ENCODE measurements at places on chromosomes 2 and 18. TPM values are rescaled to one million over a fixed set of nuclear protein-coding genes. Genes with fewer than 3 reads are reported as not detected.

ATIC gene
- total RNA-seq = 47.3 TPM

ALPP gene
- total RNA-seq = not detected

LINC00305 gene
- not detected for total RNA-seq

GALNT3 gene
- 0.18 TPM for total RNA-seq

CABYR gene
- total RNA-seq = 4.0 TPM

All from myometrial cell (primary cell).